ENCODE measurements at places on chromosomes 5 and 9.

GRCh38 chr5:126403876-126404275, 19.3 kb upstream of the GRAMD2B start:
- no peak for DNase-seq

DNA sequence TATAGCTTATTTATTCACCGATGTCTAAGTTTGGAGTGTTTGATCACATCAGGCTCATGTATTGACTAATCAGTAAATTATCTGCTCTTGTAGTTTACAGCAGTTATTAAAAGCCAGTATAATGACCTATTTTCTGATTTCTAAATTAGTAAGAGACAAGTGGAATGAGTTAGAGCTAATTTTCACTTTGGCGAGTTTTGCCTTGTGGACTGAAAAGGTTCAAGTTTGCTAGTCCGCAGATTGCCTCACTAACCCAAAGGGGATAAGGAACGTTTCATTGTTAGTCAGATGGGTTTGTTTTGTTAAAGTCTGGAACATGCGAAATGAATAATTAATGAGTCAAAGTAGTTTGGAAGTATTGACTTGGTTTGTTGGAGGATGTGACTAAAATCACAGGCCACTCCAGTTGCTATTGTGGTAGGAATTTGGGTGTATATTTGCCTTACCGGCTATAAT, 40.1 kb downstream of the SMARCA2 start:
- no peak for DNase-seq

DNA sequence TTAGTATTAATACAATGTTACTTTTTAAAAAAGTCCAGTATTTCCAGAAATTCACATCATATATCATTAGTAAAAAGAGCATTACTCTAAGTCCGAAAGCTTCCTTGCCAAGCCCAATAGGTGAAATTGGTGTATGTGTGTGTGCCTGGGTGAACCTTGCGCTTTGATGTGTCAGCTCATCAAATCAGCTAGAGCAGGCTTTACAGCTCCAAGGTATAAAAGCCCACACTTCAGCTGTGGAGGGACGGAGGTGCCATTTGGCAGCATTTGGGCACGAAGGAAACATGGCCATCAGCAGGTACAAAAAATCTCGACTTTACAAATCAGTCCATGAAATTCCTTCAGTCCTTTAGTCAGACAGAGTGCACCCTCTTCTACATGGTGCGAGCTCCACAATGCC, 76.5 kb upstream of the IL7R start:
- DNase-seq, result no peak

GRCh38 chr9:133557581-133557980, 23.1 kb downstream of the ADAMTSL2 start:
- DNase-seq, result no peak

DNA sequence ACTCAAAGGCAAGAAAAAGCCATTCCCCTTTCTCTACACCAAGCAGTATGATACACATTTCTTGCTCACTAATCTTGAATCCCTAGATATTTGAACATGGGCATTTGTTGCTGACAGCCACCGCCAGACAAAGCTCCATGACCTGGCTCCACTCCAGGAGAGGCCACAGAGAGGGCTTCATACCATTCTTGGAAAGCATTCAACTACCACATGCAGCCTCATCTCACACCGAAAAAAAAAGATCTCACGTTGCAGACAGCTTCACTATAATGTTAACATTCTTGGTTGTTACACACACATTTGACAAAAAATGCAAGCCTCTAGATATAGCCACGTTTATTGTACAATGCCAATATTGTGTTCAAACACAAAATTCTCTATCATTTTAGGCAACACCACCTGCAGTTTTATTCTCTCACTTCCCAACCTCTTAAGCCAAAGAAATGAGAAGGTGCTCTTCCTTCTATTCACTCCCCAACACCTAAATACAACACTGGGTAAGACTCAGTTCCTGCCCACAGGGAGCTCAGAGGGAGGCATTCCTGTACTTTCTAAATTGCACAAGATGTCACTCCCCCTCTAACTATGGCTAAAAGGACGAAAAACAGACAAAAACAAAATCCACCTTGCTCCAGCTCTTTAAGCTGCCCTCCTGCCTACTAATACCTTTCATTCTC, 222.4 kb downstream of the TSSK1B start:
- DNase-seq, result no peak

DNA sequence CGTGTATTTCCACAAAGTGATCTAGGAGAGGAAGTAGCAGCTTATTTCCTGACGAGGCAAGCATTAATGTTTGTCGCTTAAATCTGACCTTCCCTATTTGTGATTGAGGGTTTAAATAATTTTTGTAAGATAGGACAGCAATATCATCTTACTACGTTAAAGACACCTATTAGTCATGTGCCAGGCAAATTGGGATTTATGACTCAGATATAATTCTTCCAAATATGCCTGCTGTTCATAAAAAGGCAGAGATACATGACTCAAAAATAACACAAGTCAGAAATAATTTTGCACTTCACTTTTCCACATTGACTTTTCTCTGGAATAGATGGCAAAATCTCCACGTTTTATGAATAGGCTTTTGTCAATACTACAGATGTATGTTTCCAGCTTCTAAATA, 43.0 kb upstream of the CDH12 start:
- DNase-seq, result no peak

- DNase-seq, result no peak
These were observed 19.2 kb upstream of the ERBIN start for GRCh38 chr5:65907135-65907534.

DNA sequence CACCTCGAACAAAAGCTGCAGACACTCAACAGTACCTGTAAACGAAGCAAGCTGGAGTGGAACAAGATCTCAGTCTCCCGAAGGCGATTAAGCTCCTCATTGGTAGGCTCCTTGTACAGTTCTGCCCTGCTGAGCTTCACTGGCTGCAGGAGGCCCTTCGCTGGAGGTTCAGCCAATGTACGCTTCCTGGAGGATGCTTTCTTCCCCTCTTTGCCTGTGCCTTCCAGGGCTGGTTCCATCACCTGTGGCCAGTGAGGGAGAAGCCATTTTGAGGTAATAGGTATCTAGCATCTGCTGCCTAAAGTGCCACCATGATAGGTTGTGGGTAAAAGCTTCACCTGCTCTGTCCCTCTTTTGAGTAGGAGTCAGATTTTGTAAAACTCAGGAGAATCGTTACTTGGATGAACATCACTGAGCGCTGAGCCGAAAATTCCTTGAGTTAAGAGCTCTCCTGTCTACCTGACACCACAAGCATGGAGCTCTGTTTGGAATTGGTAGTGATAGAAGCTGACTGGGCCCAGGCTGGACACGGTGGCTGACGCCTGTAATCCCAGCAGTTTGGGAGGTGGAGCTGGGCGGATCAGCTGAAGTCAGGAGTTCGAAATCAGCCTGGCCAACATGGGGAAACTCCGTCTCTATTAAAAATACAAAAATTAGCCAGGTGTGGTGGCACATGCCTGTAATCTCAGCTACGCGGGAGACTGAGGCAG, 1.4 kb downstream of the NOL6 start:
- DNase-seq, result no peak

- DNase-seq, result no peak
These were observed 166.0 kb downstream of the DAB2IP start for GRCh38 chr9:121817476-121817875.

- DNase-seq, result no peak
These were observed 672.5 kb downstream of the PRELID2 start for GRCh38 chr5:145162626-145163025.

- DNase-seq, result no peak
These were observed 230.3 kb upstream of the TBCA start for GRCh38 chr5:78006449-78006848.

DNA sequence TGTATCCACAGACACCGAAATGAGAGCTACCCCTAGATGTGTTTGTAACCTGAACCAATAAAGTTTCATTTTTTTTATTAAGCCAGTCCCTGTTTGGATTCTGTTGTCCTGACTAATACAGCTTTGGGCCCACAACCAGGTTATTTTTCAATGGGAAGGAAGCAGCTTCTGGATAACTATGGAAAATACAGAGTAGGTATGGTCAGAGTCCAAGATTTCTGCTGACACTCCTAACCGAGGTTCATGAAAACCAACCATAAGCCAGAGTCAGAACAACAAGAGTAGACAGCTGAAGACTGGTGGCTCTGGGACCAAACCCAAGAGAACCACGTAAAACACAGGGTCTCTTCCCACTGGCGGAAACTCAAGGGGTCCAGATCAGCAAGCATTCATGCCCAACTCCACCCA, 10.8 kb downstream of the KLF9 start:
- no peak for DNase-seq

- DNase-seq, result no peak
These were observed 557.8 kb upstream of the TLE4 start for GRCh38 chr9:79013715-79014610.

- no peak for DNase-seq
These were observed 67.0 kb upstream of the NEK6 start for GRCh38 chr9:124190761-124191160.

GRCh38 chr5:152397581-152397980, 7.5 kb downstream of the NMUR2 start:
- no peak for DNase-seq

- DNase-seq, result no peak
These were observed 49.6 kb upstream of the PSD2 start for GRCh38 chr5:139745800-139746690.

DNA sequence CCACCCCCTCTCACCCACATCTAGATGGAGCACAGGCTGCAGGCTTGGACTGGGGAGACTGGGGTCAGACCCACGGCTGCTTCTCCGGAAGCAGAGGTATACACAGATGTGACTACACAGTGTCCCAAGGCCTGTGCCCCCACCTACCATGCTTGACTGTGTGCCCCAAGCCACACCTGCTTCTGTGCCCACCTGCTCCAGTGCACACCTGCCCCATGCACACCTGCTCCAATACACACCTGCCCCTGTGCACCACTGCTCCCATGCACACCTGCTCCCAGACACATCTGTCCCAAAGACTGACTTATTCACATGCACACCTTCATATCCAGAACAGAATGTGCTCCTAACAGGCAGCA, 5.5 kb upstream of the COL5A1 start:
- no peak for DNase-seq

DNA sequence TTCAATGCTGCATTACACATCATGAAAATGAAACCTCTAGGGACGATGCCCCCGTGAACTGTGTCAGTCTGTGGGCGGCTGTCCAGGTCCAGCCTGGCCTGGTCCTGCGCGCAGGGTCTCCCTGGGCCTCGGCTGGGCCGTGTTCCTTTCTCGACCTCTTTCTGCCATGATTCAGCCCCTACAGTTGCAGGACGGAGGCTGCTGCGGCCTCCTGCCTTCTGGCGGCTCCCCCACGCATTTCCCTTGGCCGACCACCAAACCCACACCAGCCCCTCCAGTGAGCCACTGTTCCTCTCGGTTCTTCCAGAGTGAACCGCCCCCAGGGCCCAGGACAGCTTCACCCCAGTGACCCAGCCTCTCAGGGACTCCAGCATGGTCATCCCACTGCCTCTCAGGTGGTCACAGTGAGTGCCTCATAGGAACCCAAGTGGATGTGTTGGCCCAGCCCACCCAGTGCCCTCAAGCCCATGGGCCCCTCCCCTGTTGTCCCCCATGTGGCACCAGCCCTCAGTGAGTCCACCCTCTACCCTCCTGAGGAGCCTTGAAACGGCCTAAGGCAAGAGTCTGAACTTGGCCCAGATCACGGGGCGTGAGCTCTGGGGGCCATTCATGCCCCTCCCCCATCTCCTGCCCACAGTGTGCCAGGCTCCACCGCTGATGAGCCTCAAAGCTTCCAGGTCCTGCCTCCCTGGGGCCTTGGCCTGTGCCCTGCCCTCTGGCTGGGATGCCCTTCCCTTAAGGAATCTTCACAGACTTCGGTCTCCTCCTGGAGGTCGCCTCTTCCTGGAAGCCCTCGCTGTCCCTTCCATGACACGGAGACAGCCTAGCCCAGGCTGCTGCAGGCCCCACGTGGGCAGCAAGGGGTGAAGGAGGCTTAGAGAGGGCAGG, 10.0 kb upstream of the CLIC3 start:
- DNase-seq, result no peak

- DNase-seq, result no peak
These were observed 43.6 kb downstream of the GADD45G start for GRCh38 chr9:89648247-89649000.

GRCh38 chr9:97322105-97322504, 14.6 kb downstream of the CCDC180 start:
- no peak for DNase-seq

GRCh38 chr9:3768286-3768685, 242.5 kb upstream of the RFX3 start:
- DNase-seq, result no peak

DNA sequence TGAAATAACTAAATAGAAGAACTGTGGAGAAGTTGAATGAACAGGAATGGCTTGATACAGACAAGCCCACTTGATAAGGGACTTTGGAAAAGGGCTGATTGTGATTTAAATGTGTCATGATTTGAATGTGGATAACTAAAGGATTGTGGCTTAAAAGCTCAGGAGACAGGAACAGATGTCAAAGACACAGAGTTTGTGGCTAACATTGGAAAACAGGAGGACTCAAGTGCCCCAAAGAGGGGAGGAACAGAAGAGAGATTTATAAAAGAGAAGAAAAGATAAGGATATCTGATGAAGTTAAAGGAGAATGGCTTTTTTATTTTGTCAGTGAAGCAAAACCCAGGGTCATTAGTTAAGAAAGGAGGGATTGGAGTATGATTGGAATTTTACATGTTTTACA, 124.2 kb upstream of the TRPM3 start:
- no peak for DNase-seq

- no peak for DNase-seq
These were observed 33.3 kb upstream of the CNOT6 start for GRCh38 chr5:180460834-180461233.

DNA sequence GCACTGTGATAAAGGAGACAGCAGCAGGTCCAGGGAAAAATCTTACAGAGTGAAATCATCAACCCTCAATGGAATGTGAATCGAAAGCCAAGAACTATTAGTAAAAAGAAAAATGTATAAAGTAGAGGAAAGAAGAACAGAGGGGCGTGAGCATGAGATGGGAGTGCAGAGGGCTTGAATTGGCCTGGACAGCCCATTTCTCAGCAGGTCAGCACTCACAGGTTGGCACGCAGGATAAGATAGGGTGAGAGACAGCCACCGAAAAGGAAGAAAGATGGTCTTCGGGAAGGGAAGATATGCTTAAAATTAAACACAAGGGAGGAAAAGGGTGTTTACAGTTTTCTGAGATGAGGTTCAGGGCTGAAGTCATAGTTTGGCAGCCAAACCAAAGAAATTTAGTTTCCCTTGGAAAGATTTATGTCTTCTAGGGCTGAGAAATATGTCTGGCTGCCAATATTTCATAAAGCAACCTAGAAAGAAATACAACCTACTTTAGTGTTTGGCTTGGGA, 524.7 kb downstream of the SPATA31D1 start:
- no peak for DNase-seq

GRCh38 chr9:124209774-124210173, 48.0 kb upstream of the NEK6 start:
- no peak for DNase-seq

Measured in stimulated activated CD8-positive, alpha-beta memory T cell treated with anti-CD3 and anti-CD28 coated beads, Interleukin-4, amount 100 ng/mL, for 1 hour (primary cell).